ENCODE measurements at places on chromosomes 2 and 18.

- DNase-seq, result no peak
These were observed 506.2 kb upstream of the SLC39A10 start for GRCh38 chr2:195150819-195151218.

DNA sequence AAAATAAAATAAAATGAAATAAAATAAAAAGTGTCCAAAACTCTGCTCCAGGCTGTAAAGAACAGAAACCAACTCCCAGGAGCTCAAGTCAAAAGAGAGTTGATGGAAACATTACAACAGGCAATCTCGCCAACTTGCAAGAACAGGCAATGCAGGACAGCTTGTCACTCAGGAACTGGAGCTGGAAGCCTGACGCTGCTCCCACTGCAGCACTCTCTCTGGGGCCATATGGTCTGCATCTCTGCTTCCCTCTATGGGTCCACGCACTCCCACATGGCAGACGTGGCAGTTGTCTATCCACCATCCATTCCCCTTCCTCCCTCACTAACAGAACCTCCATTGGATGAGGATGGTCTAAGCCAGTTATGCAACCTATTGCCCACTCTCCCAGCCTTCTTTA is 23.3 kb upstream of the ARPC2 start:
- DNase-seq, result no peak

DNA sequence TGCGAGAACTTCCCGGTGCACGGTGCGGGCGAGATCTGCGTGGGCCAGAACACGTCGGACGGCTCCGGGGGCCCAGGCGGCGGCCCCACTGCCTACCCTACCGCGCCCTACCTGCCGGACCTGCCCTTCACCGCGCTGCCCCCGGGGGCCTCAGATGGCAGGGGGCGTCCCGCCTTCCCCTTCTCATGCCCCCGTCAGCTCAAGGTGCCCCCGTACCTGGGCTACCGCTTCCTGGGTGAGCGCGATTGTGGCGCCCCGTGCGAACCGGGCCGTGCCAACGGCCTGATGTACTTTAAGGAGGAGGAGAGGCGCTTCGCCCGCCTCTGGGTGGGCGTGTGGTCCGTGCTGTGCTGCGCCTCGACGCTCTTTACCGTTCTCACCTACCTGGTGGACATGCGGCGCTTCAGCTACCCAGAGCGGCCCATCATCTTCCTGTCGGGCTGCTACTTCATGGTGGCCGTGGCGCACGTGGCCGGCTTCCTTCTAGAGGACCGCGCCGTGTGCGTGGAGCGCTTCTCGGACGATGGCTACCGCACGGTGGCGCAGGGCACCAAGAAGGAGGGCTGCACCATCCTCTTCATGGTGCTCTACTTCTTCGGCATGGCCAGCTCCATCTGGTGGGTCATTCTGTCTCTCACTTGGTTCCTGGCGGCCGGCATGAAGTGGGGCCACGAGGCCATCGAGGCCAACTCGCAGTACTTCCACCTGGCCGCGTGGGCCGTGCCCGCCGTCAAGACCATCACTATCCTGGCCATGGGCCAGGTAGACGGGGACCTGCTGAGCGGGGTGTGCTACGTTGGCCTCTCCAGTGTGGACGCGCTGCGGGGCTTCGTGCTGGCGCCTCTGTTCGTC is 1.7 kb downstream of the FZD7 start:
- DNase-seq, result no peak

GRCh38 chr2:47264143-47264542 is 109.0 kb upstream of the STPG4 start:
- no peak for DNase-seq

DNA sequence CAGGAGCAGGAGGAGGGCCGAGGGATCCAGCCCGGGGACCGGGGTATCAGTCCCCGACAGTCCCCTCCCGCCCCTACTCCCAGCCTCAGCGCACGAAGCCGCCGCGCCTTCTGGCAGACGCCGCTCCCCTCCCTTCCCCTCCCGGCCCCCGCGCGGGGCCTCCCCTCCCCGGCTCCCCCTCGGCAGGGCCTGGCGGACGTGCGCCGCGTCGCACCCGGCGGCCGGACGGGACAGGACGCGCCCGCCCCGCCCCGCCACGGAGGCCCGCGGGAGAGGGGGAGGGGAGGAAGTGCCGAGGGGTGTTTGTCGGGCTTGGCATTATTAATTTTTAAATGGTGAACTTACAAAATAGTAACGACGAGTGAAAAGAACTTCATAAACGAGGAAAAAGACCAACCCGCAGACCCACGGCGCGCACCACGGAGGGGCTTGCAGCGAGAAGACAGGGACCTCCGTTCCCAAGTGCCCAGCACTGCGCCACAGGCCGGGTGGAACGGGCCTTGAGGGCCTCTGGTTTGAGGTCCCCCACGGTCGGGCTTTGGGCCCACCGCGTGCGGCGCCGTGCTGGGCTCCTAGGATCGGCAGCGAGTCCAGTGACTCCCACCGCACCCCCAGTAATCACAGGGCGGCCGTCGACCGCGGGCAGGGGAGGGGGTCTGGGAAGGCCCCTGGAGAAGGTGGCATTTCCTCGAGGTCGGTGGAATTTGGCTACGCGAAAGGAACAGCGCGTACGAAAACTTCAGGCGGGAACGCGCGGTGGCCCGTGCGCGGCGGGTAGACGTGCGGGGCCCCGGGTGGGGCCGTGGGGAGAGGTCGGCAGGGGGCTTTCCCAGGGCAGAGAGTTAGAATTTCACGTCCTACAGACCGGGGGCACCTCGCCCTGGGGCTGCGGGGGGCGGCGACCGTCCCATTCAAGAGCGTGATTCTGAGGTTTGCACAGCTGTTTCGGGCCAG is 954 bp upstream of the CTDSP1 start:
- DNase-seq, result no peak

DNA sequence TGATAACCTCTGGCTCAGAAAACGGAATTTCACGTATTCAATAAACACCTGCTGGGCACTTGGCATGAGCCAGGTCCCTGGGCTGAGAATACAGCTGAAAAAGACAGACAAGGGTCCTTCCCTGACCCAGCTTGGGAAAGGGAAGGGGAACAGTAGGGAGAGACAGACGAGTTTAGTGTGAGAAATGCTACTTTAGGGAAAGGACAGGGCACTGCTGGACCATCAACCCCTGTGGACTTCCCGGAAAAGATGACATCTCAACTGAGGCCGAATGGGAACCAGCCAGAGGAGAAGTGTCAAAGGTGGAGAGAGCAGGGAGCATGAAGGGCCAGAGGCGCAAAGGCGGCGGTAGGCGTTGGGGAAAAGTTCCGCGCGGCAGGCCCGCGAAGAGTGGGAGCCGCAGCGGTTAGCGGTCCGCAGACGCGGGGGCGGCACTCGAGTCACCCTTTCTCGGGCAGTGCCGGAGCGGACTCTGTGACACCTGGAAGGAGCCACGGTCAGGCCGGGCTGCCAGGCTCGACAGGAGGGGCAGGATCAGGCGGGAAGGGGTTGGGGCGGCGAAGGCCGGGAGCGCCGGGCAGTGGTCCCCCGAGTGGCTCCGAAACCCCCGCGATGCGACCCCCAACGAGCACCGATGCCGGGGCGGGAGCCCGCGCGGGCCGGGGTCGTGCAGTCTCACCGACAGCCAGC is 519 bp downstream of the TEX261 start:
- no peak for DNase-seq

DNA sequence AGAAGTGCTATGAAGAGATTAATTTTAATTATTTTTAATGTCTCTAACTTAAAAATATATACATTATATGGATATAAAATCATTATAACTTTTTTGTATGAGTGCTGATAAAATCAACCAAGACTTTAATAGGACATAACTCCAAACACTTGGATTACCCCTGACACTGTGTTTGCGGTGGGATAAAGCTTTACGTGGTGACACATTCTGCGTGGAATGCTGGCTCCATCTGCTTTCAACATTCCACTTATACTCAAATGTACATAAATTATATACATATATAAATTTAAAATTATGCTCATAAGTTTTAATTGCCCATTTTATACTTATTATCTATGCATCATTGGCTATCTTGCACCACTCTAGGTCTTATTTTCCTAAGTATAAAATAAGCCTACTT is 30.5 kb downstream of the LINC00305 start:
- no peak for DNase-seq

- DNase-seq, result no peak
These were observed 6.5 kb upstream of the UCN start for GRCh38 chr2:27314709-27315108.

GRCh38 chr2:27441958-27442919 is at the start of gene KRTCAP3:
KRTCAP3 (plus strand) TSS chr2:27442381; CDS start chr2:27442413, 32 bp downstream.
- DNase-seq, result no peak

- DNase-seq, result no peak
These were observed 52.2 kb upstream of the GALNT13 start for GRCh38 chr2:153819501-153819900.

- no peak for DNase-seq
These were observed 102.1 kb upstream of the CDCA7 start for GRCh38 chr2:173252581-173252980.

GRCh38 chr2:72789241-72789640 is 36.6 kb downstream of the EXOC6B start:
- DNase-seq, result no peak

DNA sequence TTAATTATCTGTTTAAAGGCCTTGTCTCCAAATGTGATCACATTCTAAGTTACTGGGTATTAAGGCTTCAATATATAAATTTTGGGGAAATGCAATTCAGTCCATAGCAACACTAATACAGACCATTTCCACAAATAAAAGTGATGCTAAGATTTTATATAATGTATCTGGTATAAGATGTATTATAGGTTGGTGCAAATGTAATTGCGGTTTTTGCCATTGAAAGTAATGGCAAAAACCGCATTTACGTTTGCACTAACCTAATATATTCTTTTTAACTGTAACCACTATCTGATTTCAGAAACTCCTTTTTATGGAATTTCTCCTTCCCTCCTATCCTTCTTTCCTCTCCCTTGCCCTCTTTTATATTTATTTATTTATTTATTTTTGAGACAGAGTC is 1020.6 kb downstream of the BCL11A start:
- no peak for DNase-seq

GRCh38 chr2:122875091-122875865 is 1119.8 kb downstream of the TSN start:
- no peak for DNase-seq

- no peak for DNase-seq
These were observed 58.7 kb downstream of the FASTKD2 start for GRCh38 chr2:206824087-206824618.

DNA sequence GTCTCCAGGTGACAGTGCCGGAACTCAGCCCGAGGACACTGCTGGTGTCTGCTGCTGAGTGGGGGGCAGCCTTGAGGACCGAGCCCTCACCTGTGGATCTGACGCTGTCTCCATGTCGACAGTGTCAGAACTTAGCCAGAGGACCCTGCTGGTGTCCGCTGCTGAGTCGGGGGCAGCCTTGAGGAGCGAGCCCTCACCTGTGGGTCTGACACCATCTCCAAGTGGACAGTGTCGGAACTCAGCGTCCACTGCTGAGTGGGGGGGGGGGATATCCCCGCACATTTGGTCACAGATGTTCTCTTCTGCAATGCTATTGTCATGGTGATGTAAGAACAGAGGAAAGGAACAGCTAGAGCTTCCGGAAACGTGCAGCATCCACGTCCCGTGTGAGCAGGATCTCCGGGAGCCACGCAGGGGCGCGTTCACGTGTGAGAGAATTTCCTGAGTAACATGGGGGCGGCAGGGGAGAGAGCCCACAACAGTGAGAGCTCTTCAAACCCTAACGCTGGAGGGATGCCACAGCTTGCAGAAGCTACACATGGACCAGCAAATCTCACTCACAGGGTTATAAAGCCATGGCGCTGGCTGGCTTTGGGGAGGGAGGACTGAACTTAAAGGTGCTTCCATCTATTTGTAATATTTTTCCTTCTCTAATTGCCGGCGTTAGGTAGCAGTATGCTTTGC is 250.7 kb upstream of the SALL3 start:
- no peak for DNase-seq

- no peak for DNase-seq
These were observed 88.6 kb downstream of the FAM168B start for GRCh38 chr2:131004446-131005209.
